ENCODE measurements at places on chromosomes 11 and 22. TPM values are rescaled to one million over a fixed set of nuclear protein-coding genes. Genes with fewer than 3 reads are reported as not detected.

GRCh38 chr11:122599434-122599833 lies 56.1 kb upstream of the UBASH3B start:
- DNase-seq: no peak

The MRGPRE gene
- total RNA-seq: not detected

GRCh38 chr22:36349726-36350125 lies 38.0 kb downstream of the MYH9 start:
- DNase-seq: no peak

The FGF3 gene
- total RNA-seq: not detected

DNA sequence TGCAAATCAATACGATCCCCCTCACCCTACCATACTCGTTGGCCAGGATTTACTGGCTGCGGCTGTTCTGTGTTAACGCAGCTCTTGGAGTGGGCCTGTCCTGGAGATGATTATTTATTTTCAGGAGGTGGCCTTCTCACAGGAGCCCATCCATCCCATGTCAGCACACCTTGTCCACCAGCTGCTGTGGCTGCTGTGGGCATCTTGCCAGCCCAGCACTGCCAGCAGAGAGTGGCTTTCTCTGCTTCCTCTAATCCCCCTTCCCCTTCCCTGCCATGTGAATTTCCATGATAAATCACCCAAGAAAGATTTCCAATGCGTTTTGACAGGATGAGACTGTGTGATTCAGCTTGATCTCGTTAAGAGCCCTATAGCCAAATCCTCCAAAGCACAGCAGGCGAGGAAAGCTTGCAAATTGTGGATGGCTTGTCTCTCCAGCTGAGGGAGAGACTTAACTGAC lies 309.1 kb upstream of the C11orf87 start:
- no peak for DNase-seq

DNA sequence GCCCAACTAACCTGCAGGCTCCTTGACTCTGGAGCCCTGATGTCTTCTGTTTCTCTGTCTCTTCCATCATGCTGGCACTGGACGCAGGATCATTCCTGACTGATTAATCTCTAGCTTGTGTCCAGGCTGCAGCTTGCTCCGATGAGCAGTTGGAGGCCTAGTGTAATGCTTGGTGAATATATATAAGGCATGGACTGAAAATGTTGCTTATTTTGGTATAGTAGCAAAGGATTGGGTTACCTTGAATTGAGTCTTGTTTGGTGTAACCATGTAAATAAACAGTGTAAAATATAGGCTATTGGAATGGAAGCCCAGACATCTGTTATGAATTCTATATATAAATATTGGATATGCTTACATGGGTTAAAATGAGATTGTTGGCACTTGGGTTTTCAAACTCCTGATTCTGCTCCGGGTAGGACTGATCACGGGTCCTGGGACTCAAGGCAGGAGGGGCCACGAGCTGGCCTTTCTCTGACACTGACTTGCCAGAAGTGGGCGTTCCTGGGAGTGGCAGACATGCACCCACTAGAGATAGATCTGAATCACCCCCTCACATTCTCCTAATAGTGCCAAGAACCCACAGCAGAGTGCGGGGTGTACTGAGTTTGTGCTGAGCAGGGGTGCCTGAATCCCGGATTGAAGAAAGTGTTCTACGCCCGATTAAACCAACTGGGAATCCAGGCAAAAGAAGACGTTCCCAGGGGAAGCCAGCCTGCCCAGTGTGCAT lies 25.8 kb downstream of the LRP5 start:
- DNase-seq: peak; percentile 72

DNA sequence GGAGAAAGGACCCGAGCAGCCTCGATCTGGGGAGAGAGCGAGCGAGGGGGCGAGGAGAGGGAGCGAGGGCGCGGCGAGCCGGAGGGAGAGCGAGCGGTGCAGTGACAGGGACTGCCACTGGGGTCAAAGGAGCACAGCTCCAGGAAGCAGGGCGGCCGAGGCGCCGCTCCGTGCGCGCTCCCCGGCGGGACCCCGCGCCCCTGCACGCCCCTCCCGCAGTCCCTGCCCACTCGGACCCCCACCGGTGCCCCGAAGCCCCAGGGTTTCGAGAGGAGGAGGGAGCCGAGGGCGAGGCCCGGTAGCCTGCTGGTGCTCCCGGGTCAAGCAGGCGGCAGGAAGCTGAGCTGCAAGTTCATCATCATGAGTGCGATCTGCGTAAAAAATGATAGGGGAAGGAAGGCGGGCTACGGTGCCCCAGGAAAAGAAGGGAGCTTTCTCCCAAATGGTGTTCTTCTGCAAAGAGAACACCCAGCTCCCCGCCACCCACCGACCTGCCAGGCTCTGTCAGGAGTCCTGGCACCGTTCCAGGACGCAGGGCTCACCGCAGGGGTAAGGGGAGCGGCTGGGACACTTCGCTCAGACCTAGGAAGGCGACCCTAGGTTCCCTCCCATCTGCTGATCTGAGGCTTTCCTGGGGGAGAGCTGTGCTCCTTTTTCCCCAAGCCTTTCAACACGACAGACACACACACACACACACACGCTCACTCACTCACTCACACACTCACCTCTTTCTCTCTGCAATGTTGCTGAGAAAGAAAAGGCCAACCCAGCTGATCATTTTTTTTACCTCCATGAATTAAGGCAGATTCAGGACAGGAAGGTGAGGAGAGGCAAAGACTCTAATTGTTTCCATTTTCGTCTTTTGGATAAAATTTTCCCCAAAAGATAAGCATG lies at the start of gene MPPED2:
Gene MPPED2 (minus strand): TSS at position 103 of the 894 bp plus-strand sequence. CDS start 5,980 bp downstream, outside the sequence.
- no peak for DNase-seq

The NEAT1 gene
- 30.1 TPM for total RNA-seq

GRCh38 chr11:63937713-63938478 lies 906 bp upstream of the NAA40 start:
- no peak for DNase-seq

GRCh38 chr11:63613517-63614135 lies 607 bp downstream of the PLAAT3 start:
- DNase-seq: no peak

GRCh38 chr11:75492181-75492820 lies 33.4 kb downstream of the GDPD5 start:
- DNase-seq: peak; percentile 20

The UCP3 gene
- under 0.01 TPM for total RNA-seq

DNA sequence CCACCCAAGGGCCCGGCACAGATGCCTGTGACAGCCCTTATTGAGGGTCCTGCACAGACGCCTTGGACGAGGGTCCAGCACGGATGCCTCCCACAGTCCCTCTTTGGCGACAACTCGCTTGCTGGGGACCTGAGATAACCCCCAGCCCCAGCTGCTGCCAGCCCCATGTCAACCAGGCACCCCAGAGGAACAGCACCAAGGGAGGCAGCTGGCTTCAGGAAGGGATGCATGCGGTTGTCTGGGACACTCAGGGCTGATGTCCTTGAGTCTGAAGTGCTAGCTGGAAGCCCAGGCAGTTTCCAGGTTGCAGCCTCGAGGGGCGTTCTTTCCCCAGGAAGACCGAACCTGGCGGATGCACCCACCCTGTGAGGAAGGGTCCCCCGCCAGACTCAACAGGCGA lies 33.8 kb downstream of the MOB2 start:
- no peak for DNase-seq

The OR5A1 gene
- total RNA-seq: not detected

GRCh38 chr11:110759972-110760381 lies 47.7 kb upstream of the ARHGAP20 start:
- DNase-seq: peak; percentile 92

The SLC2A11 gene
- 3.2 TPM for total RNA-seq

- peak; percentile 10 for DNase-seq
Measured at GRCh38 chr11:17015627-17016126, 1.5 kb upstream of the PLEKHA7 start.

The ACAT1 gene
- 57.7 TPM for total RNA-seq

The DDT gene
- total RNA-seq: 58.9 TPM

The FUT4 gene
- 3.1 TPM for total RNA-seq

DNA sequence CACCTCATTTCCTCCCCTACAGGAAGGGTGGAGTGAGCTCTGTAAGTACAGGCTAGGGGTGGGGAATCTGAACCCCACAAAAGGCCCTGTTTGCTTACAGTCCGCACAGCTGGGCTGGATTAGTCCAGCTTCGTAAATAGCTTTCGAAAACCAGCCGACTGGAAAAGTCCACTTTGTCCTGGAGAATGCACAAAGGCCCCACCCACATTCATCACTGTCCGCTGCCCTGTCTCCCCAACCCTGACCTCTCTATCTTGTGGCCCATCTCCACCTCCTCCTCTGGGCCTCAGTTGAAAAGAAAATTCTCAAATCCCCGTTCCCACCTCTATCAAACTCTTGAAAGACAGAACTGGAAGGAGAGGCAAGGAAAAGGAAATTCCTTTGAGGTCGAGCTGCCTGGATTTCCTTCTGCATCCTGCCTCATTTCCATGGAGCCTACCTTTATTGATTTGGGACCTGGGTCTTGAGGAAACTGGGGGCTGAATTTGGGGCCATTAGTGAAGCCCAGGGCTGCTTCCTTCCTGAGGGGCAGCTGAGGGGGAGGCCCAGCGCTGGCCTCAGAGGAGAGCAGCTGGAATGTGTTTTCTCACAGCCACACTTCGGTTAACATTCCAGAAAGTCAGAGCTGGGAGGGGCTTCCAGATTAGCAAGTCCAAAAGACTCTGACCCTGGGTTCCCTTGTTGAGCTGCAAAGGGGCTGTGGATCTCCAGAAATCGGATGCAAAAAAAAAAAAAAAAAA lies 147.6 kb downstream of the FBXO7 start:
- peak; percentile 94 for DNase-seq

DNA sequence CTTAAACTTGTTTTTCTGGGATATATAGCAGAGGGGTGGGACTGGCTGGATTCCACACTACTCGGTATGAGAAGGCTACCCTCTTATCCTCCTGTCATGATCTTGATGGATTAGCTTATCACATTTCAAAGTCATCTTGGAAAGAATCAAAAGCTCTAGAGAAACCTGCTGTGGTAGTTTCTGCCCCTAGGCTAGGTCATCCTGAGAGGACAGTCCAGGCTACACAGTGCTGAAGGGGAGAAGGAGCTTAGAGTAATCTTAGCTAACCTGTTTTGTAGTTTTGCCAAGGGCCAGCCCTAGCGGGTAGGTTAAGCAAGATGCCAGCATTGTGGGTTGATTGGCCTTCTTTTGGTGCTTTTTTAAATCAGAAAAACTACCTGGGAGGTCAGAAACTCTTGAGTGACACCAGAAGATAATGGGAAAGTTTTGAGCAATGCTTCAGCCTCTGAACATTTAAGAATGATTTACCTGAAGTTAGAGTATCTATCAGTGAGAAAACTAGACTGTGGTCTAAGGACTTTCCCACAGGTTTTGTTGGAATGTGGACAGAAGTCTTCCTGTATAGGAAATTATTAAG lies 21.3 kb downstream of the PIWIL4 start:
- DNase-seq: no peak

GRCh38 chr11:68841718-68842426 lies at the start of gene CPT1A:
Gene CPT1A (minus strand): TSS chr11:68841916. CDS start chr11:68815474, 26,442 bp downstream.
- DNase-seq: peak; percentile 66

- peak; percentile 66 for DNase-seq
Measured at GRCh38 chr11:68043349-68044144, 4.7 kb downstream of the TCIRG1 start.

DNA sequence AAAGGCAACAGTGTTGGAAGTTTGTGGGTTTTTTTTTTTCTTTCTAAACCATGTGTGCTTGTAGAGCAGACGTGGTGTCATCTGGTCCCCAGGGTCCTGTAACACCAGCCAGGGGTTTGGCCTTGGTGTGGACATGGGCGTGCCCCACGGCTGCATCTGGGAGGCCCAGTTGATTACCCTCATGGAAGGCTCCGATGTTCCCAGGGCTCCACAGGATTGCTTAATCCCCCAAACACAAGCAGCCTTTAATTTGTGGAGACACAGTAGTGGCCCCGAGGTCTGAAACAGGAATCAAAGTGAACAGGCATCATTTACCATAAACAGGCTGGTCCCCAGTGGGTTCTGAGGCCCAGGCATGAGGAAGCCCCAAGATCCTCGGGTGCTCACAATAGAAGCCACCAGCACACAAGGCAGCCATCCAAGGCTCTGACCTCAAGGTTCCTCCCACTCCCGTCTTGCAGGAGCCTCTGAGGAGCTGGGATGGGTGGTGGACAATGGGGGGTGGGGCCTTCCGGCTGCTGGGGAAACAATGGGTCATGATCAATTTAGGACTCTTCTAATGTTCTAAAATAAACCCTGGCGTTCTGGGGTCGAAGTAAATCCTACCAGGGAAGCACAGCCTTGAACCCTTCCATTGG lies 115.0 kb upstream of the CD82 start:
- no peak for DNase-seq

GRCh38 chr11:36352922-36353321 lies 56.8 kb downstream of the PRR5L start:
- no peak for DNase-seq

The C11orf97 gene
- not detected for total RNA-seq

DNA sequence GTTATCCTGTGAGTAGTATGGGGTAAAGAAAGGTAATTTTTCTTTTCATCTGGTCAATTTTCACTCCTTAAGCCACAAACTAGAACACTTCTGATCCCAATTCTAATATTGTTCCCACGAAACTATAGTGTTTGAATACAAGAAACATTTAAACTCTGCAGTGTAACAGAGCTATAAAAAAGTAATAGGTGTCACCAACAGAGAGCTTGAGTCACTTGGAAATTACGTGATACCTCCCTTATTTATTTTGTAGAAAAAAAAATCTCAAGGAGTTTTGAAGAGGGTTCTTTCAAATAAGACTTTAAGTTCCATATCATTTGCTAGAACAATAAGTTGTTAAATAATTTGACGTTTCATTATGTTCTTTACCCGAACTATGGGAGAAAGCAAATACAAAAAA lies 959.4 kb downstream of the JRKL start:
- DNase-seq: no peak

The VWCE gene
- under 0.01 TPM for total RNA-seq

The FADD gene
- 47.2 TPM for total RNA-seq

- DNase-seq: peak; percentile 82
Measured at GRCh38 chr11:75453916-75454655, 21.1 kb upstream of the KLHL35 start.

The ZNF215 gene
- total RNA-seq: 7.2 TPM

The ART1 gene
- total RNA-seq: not detected

GRCh38 chr11:2378527-2379210 lies 1.6 kb downstream of the CD81 start:
- DNase-seq: peak; percentile 69

GRCh38 chr22:26751217-26751616 lies 93.8 kb downstream of the MIAT start:
- DNase-seq: no peak

GRCh38 chr11:121766166-121766565 lies 313.4 kb upstream of the SORL1-AS1 start:
- DNase-seq: no peak

- DNase-seq: no peak
Measured at GRCh38 chr11:34546511-34547209, 33.1 kb upstream of the ELF5 start.

Measured in IMR-90 (cell line).